ENCODE measurements at places on chromosomes 4 and X.
A peak's percentile ranks its signal among the peaks of the same experiment; 100 is the strongest.

DNA sequence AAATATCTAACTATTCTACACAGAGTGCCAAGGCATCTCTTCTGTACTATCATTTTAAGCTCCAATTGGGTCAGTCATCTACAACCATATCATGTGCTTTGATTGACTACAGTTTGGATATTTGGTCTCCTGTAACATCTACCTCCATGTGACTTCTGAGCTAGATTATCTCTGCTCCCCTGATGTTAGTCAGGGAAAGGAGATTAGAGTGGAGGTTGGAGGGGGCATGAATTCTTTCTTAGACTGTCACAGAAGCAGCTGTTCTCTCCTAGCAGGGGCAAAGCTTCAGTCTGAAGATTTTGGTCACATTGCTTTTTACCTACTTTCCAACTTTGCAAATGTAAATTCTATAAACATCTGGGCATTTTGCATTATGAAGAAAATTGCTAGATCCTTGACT is 62.6 kb upstream of the C4orf54 start:
- DNase-seq: no peak

GRCh38 chr4:63788271-63788670 is 621.0 kb downstream of the TECRL start:
- no peak for DNase-seq

DNA sequence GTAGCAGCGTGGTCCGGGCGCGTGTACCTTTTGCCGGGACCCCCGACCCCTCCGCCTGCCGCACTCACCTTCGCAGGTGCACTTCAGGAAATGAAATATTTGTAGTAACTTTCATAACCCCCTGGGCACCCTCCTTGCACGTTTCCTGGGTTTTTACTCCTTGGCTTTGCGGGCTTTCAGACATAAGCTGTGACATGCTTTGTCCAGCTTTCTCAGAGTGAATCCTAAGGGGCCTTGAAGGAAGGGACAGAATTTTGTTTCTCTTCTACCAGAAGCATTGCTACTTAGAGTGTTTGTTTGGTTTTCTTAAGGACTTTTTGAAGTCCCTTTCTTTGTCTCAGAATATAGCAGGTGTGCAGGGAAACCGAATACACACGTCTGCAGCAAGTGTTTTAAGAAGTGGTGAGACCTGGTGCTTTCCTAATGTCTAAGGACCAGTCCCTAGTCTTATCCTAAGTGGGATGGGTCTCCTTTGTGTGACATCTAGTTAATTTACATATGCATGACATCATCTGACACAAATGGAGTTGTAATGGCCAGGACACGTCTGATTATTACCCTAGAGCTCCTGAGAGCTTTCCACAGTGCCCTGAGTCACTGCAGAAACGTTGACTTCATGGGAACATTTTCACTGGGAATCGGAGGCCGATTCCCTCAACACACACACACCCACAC is 1.3 kb downstream of the FAM149A start:
- no peak for DNase-seq

- DNase-seq: no peak
Measured at GRCh38 chrX:130340271-130340670, 552 bp downstream of the SLC25A14 start.

- DNase-seq: no peak
Measured at GRCh38 chr4:164952551-164952950, 24.9 kb downstream of the TRIM61 start.

GRCh38 chrX:13043138-13043537 is 1.3 kb downstream of the FAM9C start:
- no peak for DNase-seq

DNA sequence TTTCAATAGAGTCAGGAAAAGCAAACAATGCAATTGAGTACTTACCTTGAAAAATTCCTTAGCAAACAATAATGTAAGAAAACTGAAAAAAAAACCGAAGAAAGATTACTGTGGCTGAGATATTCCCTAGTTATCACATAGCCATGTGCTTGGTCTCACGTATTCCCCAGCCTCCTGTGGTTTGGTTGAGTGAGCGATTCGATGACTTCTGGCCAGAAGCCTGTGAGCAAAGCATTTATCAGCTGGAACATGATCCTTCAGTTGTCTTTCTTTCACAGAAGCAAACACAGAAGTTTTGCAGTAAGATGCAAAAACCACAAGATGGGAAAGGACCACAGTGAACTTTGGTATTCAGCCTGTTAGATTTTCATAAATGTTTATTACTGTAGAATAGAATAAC is 1754.3 kb upstream of the AGA start:
- no peak for DNase-seq

GRCh38 chr4:7867191-7867590 is 72.5 kb downstream of the AFAP1 start:
- no peak for DNase-seq

- DNase-seq: no peak
Measured at GRCh38 chr4:145679520-145679919, 426 bp upstream of the C4orf51 start.

DNA sequence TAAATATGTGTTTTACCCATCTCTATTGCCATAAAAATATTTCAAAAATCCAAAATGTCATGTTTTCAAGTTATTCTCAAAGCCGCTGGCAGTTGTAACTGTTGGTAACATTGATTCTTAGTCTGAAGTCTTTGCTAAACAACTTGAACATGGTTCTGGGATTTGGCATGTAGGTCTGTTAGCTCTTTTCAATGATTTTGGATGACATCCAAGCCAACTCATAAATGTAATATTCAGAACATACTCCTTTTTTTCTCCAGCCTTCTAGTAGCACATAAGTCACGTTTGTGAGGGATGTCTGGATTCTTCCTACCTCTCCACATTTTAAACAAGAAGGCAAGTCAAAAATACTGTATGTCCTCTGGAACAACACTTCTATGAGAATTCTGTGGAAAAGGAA is 305.3 kb downstream of the PRR32 start:
- DNase-seq: no peak

DNA sequence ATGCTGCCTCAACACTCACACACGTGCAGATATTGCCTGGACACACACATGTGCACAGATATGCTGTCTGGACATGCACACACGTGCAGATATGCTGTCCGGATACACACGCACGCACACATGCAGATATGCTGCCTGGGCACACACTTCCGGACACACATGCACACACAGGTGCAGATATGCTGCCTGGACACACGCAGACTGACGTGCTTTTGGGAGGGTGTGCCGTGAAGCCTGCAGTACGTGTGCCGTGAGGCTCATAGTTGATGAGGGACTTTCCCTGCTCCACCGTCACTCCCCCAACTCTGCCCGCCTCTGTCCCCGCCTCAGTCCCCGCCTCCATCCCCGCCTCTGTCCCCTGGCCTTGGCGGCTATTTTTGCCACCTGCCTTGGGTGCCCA is 14.7 kb downstream of the FGFRL1 start:
- DNase-seq: peak; percentile 20

- DNase-seq: no peak
Measured at GRCh38 chrX:72176981-72177380, 4.6 kb upstream of the PIN4 start.

DNA sequence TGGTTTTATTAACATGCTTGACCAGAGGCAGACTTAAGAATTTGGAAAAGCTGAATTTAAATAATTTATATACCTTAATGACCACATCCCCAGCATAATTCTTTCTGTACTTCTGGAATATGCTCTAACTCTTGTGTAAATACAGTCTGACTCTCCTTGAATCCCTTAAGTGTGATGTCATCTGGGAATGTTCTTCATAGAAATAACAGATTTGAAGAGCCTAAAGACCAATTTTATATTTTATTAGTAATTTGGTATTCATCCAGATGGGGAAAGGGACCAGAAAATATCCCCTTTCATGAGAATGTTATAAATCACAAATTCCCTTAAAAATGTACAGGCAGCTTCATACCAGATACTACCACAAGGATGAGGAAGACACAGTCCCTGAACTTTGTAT is 58.3 kb downstream of the KCNIP4 start:
- no peak for DNase-seq

DNA sequence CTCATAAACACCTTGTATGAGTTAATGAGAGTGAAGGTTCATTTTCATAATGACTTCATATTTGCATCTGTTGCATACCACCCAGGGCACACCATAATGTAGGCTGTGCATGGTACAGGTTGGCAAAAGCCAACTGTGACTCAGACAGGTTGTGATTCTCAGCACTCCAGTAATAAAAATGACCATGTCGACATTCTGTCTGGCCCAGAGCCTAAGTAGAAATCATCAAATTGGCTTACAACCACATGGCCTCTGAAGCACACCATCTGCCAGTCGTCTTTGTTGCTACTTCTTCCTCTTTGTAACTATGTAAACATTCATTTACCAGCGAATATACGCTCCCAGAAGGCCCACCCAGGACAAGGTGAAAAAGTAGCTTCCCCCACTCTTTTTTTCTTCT is 459.5 kb downstream of the GASK1B start:
- no peak for DNase-seq

DNA sequence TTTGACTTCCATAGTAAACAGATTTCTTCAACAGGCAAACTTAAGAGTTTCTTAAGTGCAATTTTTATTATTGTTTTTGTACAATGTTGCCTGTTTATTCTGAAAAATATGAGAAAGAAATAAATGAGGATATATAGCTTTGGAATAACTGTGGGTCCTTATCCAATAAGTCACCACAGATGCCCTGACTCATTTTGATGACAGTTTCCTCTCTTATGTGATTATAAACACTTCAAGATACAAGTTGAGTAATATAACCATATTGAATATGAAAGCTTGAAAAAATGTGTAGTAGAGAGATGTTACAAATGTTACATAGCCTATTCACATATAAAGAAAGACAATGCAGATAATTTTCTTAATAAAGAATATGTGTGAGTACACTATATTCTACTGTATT is 931.6 kb downstream of the RAPGEF2 start:
- DNase-seq: no peak

DNA sequence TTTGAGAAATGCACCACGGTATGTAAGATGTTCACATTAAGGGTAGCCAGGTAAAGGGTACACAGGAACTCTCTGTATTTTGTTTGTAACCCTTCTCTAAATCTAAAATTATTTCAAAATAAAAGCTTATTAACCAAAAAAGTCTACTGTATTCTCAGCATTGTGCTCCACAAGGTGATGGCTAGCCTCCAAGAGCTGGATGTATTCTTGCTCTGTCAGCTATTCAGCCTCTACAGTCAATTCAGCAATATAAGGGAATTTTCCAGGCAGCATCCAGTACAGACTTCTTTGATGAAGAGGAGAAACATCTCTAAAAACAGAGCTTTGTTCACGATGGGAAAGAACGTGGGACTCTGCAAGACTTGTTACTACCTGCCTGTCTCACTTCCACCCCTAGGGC is 63.5 kb upstream of the MAOA start:
- DNase-seq: no peak

DNA sequence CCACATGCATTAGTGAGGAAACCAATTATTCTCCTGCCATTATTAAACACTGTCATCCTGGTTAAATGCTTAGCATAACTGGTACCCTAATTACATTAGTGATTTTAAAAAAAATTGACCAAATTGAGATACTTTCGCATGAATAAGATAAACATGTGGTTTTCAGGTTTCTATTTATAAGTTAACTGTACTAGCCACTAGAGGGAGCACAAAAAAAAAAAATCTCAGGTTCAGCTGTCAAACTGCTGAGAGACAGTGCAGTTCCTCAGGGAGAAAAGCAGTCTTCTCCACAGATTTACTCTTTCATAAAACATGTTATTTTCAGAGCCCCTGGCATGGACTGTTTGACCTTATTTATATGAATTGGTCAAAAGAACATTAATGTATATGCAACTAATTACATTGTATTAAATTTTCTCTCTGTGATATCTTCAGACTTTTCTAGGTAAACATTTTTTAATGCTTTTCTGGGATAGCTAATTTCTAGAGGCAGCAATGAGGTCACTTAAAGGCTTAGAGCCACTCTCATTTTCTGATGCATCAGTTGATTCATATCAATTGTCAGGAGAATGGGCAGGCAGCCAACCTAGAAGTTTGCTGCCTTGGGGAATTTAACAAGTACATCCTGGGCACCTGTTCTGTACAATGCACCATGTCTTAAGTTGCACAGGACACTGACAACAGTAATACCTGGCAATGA is 167.5 kb downstream of the CDS1 start:
- no peak for DNase-seq

DNA sequence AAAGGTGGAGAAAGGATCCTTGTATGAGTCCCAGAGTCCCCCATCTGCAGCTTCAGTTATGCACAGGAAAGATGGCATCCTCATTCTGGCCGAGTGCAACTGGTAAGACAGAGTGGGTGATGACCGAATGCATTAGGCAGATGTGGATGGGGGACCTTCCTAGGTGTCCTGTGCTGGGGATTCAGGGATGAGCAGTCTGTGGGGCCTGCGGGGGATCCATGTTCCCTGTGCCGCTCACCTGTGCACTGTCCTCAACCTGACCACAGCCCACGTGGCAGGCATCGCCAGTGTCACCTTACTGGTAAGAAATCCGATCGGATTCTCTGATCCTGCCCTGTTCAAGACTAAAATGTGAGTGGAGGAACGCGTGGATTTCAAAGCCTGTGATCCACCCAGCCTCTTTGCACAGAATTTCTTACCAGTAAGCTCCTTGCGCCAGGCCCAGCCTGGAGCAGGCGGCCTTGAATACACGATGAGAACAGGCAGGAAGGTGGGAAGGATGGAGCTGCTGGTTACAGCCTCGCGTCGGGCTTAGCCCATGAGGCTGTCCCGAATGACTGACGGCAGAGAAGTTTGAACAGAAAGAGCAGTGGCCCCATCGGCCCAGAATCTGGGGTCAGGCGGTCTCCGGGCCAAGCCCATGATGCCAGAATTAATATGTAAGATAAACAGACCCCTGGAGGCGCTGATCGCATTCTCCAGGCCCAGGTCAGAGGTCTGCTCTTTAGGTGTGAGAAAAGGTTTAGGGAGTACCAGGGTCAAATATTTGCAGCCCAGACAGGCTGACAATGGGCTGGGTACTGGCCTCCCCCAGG is 56.5 kb downstream of the CPZ start:
- DNase-seq: no peak

GRCh38 chr4:6929812-6930464 is 20.3 kb downstream of the TBC1D14 start:
- DNase-seq: no peak

GRCh38 chrX:1093121-1093520 is 119.3 kb downstream of the CRLF2 start:
- no peak for DNase-seq

GRCh38 chr4:104351706-104352105 is 143.0 kb downstream of the CXXC4 start:
- DNase-seq: no peak

All from stimulated activated CD4-positive, alpha-beta T cell treated with anti-CD3 and anti-CD28 coated beads, Interleukin-1b, Interleukin-23, amount 100 ng/mL, for 4 hours (primary cell).